ELR (cell line): ENCODE measurements at places on chromosomes 7 and 10.

DNA sequence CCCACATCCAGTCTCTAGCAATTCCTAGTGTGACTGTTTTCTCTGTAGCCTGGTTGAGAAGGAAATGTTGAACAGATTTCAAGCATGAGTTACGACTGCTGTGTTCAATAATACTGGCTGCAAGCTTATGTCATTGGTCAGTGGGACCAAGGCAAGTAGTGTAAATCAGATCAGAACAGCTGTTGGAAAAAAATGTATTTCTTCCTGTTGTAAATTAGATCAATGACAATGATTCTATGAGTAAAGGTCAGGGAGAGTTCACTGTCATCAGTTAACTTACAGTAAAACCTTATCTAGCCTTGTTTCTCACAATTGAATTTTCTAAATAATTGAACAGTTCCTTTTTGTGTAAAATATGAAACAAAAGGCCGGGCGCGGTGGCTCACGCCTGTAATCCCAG is 6.7 kb downstream of the OTUD1 start:
- no peak for DNase-seq

GRCh38 chr10:71074176-71074755 is 138.1 kb upstream of the UNC5B start:
- peak; percentile 39 for DNase-seq

- DNase-seq = peak; percentile 11
These were observed 82.7 kb upstream of the WIPF3 start for GRCh38 chr7:29723599-29723998.

- peak; percentile 56 for DNase-seq
These were observed 29.3 kb upstream of the ADD3 start for GRCh38 chr10:109978481-109978880.

DNA sequence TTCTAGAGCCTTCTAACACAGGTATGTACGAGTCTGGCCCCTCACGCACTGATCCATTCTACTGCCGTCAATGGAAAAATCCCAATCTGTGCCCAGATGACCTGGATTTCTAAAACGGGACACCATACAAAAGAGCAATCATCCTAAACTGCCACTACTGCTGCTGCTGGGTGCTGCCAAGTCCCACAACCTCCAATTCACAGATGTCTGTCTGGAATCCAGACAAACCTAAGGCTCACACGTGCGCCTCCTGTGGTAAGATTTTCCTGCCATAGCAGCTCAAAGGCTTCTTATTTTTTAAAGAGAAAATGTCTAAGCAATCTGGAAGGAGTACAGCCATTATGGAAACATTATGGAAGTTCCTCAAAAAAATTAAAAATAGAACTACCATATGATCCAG is 40.9 kb downstream of the JCAD start:
- DNase-seq = no peak

DNA sequence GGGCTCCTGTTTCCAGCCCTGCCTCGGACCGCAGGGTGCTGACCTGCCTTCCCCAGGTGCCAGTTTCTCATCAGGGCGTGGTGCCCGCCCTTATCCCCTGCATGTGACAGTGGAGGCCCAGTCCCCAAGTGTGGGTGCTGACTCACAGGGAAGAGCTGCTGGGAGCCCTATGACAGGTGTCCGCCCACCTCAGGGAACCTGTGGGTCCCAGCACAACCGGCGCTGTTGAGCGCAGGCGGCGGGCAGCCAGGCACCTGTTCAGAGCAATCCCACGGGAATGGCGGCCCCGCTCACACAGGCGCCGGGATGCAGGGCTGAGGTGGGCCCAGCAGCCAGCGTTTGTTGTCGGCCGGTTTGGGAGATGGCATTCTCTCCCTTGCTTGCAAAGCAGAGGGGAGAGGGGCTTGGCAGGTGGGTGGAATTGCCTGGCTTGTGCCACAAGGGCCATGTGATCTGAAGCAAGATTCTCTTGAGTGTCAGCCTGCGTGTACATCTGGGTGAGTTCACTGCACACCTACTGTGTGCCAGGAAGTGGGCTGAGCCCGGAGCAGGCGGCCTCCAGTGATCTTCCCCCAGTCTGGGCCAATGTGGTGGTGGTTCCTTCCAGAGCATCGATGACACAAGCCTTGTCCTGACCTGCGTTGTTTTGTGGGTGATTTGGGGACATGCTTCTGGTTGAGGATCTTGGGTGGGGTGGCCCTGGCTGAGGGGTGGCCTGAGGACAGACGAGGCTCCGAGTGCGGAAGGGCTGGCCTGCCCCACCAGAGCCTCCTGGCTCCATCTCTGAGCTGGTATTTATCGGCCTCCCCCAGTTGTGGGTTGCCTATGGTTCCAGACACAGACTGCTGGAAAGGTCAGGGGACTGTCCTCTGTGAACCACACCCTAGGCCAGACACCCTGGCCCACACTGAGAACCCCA is 2.4 kb downstream of the PWWP2B start:
- no peak for DNase-seq

DNA sequence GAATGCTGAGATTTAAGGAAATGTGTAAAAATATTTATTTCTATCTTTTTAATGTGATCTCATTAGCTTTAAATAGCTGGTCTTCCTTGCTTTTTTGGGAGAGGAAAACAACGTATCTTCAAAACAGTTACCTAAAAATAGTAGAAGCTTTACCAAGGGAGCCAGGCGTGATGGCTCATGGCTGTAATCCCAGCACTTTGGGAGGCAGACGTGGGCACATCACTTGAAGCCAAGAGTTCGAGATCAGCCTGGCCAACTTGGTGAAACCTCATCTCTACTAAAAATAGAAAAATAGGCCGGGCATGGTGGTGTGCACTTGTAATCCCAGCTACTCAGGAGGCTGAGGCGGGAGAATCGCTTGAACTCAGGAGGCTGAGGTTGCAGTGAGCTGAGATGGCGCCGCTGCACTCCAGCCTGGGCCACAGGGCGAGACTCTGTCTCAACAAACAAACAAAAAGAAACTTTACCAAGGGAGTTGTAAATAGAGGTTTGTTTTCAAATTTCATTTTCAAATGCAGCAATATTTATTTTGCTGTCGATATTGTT is 48.4 kb upstream of the ITGB1 start:
- no peak for DNase-seq

DNA sequence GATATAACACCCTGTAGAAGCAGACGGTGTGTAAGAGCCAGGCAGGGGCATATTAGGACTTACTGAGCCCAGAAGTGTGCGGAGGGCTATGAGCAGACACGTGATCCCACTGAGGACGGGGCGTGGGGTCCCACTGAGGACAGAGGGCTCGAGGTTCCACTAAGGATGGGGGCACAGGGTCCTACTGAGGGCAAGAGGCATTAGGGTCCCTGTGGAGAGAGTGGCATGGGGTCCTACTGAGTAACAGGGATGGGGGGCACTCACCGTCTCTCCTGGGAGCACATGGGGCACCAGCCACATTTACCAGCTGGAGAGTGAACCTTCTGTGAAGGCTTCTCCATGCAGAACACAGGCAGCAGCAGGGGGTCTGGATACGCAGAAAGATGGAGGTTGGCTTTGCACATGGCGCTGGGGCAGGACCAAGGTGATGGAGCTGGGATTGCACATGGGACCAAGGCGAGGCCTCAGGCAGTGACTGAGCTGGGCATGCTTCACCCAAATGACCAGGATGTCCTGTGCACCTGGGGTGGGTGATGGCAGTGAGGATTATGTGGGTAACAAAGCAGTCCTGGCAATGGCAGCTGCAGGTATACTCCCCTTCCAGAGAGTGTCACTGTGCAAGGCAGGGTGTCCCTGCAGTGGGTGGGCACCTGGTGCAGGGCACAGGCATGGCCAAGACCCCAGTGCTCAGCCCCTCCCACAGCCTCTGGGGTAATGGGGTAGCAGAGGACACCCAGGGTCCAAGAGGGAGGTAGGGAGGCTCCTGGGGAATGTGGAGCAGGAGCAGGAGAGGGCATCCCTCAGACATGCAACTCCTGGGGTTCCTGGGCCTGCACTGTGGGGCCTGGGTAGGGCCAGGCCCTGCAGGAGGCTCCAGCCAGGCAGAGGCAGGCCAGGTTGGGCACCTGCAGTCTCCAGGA is 278.1 kb downstream of the TCERG1L start:
- no peak for DNase-seq

- DNase-seq = no peak
These were observed 18.5 kb downstream of the ESYT2 start for GRCh38 chr7:158810846-158811245.

- DNase-seq = peak; percentile 15
These were observed 179.1 kb downstream of the KLF6 start for GRCh38 chr10:3605882-3606281.

DNA sequence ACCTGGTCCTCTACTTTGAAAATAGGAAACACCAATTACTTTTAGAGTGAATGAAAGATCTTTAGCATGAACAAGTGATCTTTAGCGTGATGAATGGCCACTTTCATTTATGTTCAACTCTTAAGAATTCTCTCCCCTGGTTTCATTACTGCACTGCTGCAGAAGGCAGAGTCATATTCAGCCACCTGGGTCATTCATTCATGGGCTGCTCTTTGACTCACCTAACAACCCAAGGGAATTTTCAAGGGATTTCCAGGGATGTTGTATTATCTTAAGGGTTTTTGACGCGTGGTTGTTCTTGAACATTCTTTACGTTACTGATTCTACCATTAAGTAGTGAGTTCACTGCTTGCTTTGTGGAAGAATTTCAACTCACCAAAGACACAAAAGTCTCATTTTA is 87.3 kb upstream of the STK17A start:
- no peak for DNase-seq

DNA sequence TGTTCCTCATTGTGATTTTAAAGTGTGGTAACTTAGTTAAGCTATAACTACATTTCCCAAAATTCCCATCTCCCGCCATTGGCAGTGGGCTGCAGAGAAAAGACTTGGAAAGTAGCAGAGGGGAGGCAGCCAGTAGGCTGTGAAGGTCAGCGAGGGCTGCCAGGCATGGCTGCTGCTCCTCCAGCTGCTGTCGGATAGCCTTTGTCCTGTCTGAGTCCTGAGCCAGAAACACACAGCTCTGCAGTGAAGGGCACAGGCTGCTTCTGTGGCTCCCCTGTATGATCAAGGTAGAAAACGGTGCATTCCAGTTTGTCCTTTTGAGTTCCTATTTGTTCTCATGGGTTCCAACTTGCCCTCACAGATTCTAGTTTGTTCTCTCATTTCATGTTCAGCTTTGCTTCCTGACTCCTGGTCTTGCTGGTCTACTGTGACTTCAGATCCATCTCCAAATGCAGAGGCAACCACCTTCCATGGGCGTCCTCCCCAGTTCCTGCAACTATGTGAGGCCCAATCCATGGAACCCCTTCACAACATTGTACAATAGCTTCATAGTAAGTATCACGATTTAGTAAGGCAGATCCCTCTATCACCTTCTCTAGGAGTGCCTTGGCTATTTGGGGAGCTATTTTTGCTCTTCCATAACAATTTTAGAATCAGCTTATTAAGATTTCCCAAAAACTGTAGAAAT is 31.7 kb downstream of the SYPL1 start:
- DNase-seq = no peak

- DNase-seq = no peak
These were observed 25.2 kb downstream of the ABCB1 start for GRCh38 chr7:87575521-87575920.

DNA sequence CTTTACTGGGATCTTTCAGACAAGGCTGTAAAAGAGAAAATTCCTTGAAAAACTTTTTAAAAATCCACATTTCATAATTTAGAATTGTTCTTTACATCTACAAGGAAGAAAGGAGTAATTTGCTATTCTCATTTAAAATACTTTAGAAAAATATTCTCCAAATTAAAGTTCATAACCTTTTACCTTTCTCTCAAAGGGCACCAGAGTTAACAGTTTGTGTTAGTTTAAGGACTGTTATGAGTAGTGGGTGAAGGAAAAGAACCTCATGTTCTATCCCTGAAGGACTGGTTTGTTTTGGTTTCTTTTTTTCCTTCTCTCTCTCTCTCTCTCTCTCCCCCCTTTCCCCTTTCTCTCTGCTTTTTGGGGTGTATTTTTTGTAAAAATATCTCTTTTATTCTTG is 4.1 kb downstream of the AGMO start:
- peak; percentile 6 for DNase-seq

- DNase-seq = peak; percentile 21
These were observed 138.1 kb upstream of the THSD7A start for GRCh38 chr7:11970132-11970531.

GRCh38 chr7:101245147-101245668 is 327 bp upstream of the FIS1 start:
- no peak for DNase-seq

- no peak for DNase-seq
These were observed 14.0 kb upstream of the ENTPD1 start for GRCh38 chr10:95741807-95742467.

DNA sequence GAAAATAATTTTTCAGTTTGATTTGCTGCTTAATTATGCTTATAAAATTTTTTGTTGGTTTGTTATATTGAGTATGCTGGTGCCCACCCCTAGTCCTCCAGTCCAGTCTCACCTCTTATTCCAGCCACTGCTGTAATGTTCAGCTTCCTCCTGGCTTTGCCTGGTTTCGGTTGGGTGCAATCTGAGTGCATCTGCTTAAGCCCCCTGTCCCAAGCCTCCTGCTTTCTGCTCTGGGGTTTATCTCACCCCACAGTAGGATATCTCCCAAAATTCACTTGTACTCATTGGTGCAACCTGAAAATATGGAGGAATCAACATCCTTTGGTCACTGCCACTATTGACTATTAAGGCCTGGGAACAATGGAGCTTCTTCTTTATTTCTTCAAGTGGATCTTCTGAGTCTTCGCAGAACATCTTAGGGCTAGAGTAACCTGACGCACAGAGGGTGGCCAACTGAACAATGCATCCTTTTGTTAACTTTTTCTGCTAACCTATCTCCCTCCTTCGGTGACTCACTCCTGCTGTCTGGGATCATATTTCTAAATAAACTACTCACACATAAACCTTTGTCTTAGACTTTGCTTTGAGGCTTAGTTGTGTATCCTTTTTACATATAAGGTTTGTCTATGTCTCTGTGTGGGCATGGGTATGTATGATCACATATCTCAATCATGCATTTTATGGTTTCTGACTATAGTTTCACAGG is 19.1 kb upstream of the SOSTDC1 start:
- DNase-seq = peak; percentile 94

DNA sequence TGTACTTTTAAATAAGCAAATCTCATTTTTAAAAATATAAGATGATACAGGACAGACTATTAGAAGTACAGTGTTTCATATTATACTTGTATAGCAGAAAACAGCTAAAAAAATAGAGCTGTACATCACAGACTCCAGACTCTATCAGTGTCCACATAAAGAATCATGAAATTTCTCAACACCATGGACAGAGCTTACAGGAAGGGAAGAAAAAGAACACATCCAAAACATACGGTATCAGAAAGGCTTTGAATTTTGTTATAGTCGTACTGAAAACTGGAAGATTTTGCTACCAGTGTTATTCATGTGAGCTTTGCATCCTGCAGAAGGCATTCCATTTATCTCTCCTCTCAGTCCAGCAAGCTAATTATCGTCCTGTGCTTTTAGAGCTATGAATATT is 183.2 kb upstream of the PTPRZ1 start:
- DNase-seq = no peak

- peak; percentile 93 for DNase-seq
These were observed 241.4 kb upstream of the ZNF32 start for GRCh38 chr10:43890124-43890523.

GRCh38 chr10:109956454-109957091 is 33.3 kb upstream of the XPNPEP1 start:
- DNase-seq = peak; percentile 81

DNA sequence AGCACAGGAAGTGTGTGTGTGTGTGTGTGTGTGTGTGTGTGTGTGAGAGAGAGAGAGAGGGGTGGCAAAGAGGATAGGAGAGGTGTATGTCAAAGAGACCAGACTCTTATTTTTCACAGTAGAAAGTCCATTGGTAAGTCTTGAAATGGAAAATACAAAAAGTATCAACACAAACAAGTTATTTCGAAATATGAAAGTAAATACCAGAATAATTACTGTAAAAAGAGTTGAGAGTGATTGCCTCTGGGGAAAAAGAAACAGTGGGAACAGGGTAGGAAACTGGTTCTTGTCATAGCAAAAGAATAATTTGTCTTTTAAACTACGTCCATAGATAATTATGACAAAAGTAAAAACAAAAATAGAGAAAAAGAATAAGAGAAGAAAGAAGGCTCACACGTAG is 29.0 kb upstream of the EIF5AL1 start:
- DNase-seq = no peak
